ENCODE measurements at places on chromosomes 3 and 15.

- DNase-seq = no peak
Measured at GRCh38 chr3:162710332-162711112, 1213.9 kb downstream of the OTOL1 start.

DNA sequence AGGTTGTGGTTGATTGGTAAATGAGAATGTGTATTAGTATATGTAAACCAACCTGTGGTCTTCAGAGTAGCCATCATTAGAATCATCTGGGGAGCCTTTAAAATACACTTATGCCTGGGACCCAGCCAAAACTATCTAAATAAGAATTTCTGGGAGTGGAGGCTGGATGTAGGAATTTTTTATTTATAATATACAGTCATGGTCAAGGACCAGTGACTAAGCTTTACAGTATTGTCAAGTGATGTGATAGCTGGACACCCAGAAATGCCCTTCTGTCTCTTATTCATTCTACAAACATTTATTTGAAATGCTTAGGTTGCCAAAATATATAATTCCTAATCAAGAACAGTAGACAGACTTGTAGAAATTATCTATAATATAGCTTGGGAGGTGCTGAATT is 132.2 kb downstream of the MBNL1 start:
- DNase-seq = no peak

DNA sequence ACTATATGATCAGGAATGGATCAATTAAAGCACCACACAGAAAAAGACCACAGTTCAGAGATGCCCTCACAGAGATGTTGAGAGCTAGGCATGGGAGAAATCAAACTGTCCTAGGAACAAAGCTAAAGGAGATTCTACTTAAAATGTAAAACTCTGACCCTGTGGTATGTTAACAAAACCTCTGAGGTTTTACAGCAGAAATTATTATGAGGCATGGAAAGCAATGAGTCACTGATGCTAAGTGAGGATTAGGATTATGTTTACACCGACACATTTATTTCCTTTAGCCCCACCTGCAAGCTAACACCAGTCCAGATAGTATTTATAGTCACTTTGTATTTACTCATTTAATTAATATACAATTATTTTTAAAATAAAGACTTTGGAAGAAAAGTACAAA is 1242.2 kb downstream of the OTOL1 start:
- DNase-seq = no peak

GRCh38 chr3:184096811-184097383 is at the start of gene HTR3E:
HTR3E (plus strand) TSS chr3:184097064; CDS start chr3:184097530, 466 bp downstream.
- DNase-seq = no peak

GRCh38 chr3:27345493-27345892 is 23.7 kb downstream of the NEK10 start:
- DNase-seq = no peak

DNA sequence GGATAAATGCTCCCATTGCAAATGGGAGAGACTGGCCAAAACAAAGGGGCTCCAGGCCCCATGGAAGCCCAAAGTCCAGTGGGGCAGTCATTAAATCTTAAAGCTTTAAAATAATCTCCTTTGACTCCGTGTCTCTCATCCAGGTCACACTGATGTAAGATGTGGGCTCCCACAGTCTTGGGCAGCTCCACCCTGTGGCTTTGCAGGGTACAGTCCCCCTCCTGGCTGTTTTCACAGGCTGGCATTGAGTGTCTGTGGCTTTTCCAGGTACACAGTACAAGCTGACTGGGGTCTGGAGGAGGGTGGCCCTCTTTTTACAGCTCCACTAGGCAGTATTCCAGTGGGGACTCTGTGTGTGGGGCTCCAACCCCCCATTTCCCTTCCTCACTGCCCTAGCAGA is 45.9 kb downstream of the NIPA2 start:
- no peak for DNase-seq

DNA sequence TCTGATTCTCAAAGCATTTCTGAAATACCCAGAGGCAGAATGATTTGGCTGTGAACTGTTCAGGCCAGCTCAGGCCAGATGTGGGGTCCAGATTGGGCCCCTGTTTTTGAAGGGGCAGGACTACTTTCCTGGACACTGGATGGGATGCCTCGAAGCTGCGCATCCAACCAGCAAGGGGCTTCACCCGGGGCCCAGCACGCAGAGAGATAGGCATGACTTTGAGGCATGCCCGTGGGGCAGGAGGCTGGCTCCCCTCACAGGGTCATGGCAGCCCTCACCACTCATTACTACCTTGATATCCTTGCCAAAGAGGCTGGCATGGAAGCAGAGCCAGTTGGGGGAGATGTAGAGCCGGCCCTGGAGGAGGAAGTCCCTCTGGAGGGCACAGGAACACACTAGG is 30.1 kb downstream of the GRAMD2A start:
- DNase-seq = no peak

DNA sequence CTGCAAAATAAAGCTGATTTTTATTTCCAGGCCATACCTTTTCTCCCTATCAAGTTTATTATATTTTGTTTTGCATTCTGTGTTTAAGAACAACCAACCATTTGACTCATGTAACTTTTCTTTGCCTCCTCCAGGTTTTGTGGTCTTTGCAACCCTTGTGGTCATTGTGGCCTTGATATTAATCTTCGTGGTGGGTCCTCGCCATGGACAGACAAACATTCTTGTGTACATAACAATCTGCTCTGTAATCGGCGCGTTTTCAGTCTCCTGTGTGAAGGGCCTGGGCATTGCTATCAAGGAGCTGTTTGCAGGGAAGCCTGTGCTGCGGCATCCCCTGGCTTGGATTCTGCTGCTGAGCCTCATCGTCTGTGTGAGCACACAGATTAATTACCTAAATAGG is 27.6 kb downstream of the NIPA2 start:
- DNase-seq = no peak

DNA sequence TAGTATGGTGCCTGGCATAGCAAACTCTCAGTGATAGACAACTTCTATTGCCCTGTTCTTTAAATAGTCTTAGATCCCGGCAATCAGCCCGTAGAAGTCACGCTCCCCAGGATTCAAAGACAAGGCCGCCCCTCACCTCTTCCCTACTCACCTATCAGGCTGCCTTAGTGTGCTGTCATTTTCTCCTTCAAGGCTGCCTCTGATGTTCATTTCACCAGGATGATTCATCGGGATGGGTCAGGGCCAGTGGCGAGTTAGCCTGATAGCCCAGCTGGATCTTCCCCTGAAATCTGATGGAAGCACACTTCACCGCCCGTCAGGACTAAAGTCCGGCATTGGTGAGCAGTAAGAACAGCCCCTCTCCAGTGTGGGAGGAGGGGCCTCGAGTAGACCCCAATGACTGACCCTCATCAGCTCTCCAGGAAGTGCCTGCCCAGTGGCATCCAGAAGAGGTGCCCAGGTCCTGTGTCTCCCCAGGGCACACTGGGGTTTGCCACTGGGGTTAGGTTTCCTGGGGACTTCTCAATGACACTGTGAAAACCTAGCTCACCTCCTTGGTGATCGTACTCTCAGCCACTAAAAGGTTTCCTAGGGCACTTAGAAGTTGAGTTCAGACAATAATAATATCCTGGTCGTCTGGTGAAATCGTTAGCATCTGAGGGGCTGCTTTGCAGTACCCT is 37.5 kb downstream of the TPM1 start:
- no peak for DNase-seq

DNA sequence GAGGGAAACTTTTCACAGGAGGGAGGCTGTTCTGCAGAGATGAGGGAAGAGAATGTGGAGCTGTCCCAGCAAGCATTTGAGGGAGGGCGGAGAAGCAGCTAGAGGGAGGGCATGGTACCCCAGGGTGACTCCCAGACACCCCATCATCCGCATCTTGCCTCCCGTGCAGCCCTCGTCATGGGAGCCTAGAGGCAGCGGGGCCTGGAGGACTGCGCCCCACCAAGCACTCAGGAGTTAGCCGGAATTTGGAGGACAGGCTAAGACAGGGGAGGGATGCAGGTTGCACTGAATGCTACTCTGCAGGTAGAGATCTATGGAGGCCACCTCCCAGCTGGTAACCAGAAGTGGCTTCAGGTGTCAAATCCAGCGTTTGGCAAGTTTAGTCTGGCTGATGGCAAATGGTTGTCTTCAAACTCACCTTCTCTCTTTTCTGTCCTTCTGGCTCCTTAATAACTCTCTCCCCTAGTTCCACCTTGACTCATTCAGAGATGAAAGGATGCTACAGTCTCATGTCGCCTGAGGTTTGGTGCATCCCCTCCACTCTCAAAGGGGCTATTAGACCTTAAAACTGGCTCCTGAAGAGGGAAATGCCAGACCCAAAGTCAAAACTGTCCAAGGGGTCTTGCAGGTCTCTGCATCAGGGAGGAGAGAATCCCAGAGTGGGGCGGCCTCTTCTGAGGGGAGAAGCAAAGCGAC is 155.9 kb upstream of the TLE3 start:
- no peak for DNase-seq

- no peak for DNase-seq
Measured at GRCh38 chr15:86236356-86237110, 156.9 kb downstream of the AGBL1 start.

GRCh38 chr3:160049038-160049437 is 60.4 kb downstream of the IL12A start:
- no peak for DNase-seq

- DNase-seq = no peak
Measured at GRCh38 chr15:49637857-49638256, 17.0 kb downstream of the DTWD1 start.

GRCh38 chr3:74651292-74651691 is 36.8 kb upstream of the CNTN3 start:
- no peak for DNase-seq

Measured in renal cortex interstitium (tissue), 15 donors.